ENCODE measurements at places on chromosomes 5 and 9.

DNA sequence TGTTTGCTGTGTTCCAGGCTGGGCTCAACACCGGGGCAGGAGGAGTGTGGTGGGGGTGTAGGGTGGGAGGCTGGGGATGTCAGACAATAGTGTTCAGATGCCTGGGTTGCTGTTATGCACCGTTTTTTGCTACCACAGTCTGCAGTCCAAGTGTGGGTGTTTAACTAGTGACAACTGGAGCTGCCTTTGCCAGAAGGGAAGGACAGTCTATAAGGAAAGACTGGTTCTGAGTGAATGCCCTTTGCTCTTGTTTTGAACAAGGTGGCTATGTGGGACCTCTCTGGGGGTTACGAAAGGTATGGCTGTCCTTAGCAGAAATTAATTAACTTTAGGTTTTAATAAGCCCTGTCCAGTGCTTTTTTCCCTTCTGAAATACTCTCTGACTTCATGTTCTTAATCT is 118.5 kb upstream of the GNA14 start:
- DNase-seq: no peak

GRCh38 chr5:6491196-6491918 is 42.7 kb downstream of the UBE2QL1 start:
- DNase-seq: no peak

GRCh38 chr5:83096660-83097339 is 19.5 kb downstream of the XRCC4 start:
- DNase-seq: no peak

DNA sequence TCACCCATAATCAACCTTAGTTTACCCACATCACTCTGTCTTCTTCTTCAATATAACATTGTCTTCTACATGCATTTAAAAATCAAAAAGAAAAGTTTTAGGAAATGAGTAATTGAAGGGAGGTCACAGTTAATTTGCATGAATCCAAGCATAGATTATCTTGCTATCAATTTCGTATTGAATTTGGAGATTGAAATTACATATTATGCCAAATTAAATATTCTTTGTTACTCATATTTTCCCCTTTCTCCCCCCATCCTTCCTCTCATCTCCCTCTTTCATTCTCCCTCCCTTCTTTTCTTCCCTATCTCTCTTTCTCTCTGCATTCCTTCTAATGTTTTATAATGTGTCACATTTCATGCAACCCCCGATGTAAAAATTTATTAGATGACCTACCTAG is 303.3 kb downstream of the FBXL7 start:
- DNase-seq: no peak

DNA sequence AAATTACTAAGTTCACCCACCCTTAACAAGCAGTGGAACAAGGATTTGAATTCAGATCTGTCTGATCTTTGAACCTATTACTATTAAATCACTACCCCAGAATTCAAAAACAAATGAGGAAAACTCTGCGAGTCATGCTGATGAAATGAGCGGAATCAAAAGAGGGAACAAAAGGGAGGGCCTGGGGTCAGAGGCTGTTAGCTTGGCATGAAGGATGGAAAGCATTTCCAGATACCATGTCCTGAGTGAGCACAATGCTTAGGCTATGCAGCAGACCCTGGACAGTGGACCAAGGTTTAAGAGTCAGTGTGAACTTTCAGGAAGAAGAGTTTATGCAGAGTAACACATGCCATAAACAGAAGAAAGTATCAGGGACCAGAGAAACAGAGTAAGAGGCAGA is 30.5 kb downstream of the GRIA1 start:
- DNase-seq: no peak

GRCh38 chr5:133121611-133122150 is 69.9 kb downstream of the HSPA4 start:
- DNase-seq: no peak

- DNase-seq: no peak
Observed at GRCh38 chr5:110361471-110361870, 365.0 kb downstream of the TMEM232 start.

- DNase-seq: no peak
Observed at GRCh38 chr5:19047277-19047676, 940.7 kb downstream of the CDH18 start.

DNA sequence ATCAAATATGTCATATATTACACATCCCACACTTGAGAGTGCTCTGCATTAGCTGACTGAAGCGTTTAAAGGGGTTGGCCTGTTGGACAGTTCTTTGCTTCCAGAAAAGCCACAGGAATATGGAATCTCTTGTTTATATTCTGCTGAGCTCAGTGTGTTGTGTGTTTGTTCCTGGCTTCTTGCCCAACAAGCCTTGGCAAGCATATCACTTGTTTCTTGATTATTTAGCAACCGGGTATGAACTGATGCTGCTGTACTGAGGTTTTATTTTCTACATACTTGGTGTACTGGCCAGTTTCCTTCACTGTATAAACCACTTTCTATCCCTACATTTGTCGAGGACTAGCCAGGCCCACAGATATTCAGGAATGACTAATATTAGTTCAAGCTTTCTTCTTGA is 378.9 kb downstream of the KCTD16 start:
- DNase-seq: no peak

- no peak for DNase-seq
Observed at GRCh38 chr9:113669522-113670115, 206.1 kb downstream of the RGS3 start.

DNA sequence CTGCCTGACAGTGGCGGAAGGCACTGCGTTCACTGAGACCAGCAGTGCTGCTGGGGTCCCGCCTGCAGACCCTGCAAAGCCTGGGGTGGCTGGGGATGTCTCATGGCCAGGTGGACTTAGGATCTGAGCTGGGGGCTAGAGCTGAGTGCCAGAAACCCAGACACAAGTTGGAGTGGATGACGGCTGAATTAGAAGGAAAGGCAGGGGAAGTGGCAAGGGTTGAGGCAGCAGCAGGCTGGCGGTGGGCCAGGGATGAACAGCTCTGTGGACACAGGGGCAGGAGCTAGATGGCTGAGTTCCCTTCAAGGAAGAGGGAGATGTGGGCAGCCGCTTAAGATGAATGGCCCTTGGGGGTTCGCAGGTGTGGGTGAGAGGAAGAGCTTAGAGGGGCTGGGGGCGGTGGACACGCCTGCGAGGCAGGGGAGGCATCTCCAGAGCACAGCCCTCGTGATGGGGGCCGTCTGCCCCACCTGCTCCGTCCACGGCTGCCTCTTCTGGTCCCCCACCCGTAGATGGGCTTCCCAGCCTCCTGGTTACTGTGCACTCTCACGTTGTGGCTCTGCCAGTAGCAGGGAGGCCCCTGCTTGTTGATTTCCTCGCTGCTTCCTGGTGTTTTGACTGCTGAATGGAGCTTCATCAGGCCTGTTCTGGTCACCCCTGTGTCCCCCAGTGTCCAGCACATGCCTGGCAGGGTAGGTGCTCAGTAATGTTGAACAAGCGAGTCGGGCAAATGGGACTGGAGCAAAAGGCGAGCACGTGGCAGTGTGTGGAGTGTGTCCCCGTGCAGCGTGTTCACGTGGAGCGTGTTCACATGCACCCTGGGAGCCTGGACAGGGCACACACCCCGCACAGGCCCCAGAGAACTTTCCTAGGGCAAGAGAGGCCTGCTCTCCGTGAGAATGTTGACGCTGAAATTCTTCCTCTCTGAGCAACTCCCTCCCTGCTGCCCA is 168.2 kb downstream of the CACNA1B start:
- DNase-seq: no peak

DNA sequence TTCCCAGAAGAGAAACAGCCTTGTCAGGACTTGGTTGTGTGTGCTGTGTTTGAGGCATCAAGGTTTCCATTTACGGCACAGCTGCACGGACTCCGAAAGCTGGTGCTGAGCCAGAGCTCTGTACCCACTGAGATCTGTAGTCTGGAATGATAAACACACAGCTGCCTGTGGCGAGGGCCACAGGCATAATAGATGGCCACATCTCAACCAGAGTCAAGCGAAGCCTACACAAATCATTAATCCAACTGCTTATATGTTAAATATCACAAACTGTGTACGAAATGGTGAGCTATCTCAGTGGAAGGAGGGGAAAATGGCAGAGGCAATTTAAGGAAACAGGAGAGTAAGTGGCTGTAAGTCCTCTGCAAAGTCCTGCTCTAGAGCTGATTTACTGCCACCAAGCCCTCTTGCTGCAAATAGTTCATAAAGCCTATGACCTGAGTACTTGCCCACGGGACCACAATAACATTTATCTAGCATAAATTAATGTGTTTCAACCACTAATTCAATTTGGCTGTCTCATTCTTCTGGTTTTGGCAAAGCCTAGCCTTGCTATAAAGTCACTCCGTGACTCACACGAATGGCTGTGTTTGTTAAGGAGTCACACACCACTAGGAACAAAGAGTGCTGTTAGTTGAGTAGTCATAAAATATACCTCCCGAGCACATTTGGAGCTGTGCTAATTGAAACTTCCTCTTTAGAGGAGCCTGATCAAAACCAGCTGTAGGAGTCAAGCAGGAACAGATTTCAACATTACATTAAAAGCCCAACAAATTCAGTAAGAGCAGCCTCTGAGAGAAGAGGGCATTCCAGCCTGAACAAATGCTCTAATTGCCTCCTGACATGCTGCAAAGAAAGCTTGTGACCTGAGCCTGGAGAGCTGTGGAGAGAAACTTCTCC is 738.6 kb upstream of the ZNF608 start:
- no peak for DNase-seq

- DNase-seq: no peak
Observed at GRCh38 chr5:406041-406440, 36.9 kb upstream of the EXOC3 start.

DNA sequence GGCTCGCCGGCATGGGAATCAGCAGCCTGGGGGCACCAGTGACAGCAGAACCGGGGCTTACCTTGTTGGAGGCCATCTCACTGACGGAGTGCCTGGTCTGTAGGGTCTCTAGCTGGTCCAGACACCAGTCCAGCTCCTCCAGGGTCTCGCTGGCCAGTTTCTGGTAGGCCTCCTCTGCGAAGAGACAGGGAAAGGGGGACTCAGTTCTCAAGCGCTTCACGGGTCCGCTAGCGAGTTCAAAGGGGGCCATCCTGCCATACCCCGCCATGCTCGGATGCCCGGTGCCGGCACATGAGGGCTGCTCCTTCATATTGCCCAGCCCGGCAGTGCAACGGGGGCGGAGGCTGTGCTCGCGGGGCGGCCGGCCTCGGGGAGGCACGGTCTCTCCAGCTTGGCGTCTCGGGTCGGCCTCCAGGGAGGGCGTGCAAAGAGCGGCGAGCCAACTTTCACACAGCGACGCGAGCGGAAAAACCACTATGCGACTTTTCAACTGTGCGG is 456.0 kb downstream of the RAB3C start:
- no peak for DNase-seq

GRCh38 chr5:39205550-39205949 is 13.8 kb downstream of the FYB1 start:
- no peak for DNase-seq

GRCh38 chr9:19728101-19728500 is 60.7 kb downstream of the SLC24A2 start:
- DNase-seq: no peak

DNA sequence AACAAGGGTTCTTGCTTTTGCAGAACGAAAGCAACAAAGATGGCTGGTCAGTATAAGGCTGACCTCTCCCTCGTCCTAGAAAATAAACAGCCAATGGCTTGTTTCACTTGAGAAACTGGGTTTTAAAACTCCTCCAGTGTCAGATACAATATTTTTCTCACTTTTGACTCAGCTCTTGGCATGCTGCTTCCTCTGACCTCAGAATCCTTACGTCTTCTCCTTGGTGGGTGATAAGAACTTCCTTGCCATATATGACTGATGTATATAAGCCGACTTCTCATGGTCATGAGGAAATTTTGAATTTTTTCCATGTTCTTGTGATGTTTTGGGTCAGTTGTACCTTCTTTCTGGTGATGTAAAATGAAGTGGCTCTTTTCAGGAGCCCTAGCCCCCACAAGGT is 3.8 kb downstream of the ZNF618 start:
- DNase-seq: no peak

GRCh38 chr9:108283696-108284095 is 572.1 kb downstream of the ACTL7B start:
- no peak for DNase-seq

GRCh38 chr9:131394464-131395156 is 724 bp downstream of the PRRC2B start:
- DNase-seq: no peak

DNA sequence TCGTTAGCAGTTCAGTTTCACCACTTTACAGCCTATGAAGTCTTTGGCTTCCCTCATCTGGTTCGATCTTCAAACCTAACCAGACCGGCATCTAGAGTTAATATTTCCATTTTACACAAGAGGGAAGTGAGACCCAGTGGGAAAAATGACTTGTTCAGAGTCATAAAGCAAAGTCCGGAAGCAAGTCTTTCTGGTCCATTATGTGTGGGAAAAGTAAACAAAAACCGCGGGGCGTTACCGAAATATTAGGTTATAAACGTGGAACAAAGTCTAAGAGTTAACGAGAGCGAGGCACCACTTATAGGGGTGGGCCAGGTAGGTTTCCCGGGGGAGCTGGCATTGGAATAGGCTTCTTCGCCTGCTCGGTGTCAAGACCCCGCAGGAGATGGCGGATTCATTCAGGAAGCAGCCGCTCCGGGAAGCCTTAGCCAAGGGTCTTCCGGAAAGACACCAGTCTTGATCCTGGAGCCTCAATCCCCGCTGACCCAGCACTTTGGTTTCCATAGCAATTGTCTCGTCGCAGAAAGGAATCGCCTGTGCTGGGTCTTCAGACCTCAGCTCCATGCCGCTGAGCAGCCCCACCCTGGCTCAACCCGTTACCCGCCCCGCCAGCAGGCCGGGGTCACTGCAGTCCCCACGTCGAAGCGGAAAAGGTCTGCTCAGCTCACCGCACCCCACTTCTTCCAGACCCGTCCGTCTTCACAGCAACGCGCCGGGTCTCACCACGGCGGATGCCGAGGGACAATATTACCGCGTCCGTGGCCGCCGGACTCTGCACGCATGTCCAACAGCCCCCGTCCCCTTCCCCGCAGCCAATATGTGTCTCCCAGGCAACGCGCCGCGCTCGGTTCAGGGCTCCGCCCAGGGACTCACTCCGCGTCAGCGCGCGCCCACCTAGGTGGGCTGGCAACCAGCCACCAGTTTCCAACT is at the start of gene C5orf52:
Gene C5orf52 (plus strand): TSS at position 872 of the 930 bp plus-strand sequence. CDS start 82 bp downstream, outside the sequence.
- DNase-seq: no peak

Data from cortex of kidney (tissue), 1 donor.